WTC11 (cell line): ENCODE measurements at places on chromosomes 12 and 14.

DNA sequence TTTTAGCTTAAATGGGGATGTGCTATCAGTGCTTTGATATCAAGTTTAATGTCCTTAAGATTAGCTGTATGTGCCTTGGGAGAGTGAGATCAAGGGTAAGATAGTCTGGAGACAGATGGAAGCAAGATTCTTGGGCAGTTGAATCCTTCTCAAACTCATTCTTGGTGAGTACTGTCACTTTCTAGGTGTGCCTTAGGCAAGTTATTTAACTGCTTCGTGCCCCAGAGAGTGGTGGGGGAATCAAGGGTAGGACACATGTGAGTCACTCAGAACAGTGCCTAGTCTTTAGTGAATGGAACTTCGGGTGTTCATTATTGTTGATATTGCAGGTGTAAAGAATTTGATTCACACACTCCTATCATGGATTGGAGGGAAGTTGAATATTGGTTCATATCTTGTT is 803.7 kb downstream of the DIO2 start:
- no peak for DNase-seq

DNA sequence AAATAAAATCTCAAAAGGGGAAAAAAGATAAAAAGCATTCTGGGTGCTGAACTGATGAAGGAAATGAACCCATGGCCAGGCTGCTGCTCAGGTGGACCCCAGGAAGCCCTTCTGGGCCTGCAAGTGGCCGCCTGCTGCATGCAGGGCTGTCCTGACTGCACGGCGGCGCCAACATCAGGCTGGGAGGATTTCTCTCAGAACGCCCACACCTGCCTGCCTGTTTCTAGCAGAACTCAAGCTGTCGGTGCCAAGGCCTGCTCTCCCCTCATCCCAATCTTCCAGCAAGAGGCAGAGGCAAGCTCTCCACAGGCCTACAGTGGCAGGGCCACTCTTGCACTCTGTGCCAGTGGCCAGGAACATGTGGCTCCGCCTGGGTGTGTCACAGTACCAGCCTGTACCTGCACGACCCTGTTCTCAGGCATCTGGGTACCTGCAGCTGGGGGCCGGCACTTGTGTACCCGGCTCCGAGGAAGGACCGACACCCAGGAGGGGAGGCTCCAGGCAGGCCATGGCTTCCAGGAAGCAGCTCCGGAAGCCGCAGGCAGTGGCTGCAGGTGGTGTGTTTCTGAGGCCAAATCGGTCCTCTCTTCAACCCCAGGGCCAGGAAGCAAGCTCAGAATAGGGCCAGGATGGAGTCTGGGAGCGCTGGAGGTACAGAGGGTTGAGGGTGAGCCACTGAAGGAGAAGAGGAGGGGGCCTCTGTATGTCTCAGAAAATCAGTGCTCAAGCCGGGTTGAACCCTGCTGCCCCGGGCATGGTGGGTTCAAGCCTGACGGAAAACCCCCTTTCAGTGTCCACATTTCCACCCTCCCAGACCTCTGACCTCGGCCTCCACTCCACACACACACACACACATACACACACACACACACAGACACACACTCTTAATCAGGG is 2.5 kb upstream of the INF2 start:
- no peak for DNase-seq

DNA sequence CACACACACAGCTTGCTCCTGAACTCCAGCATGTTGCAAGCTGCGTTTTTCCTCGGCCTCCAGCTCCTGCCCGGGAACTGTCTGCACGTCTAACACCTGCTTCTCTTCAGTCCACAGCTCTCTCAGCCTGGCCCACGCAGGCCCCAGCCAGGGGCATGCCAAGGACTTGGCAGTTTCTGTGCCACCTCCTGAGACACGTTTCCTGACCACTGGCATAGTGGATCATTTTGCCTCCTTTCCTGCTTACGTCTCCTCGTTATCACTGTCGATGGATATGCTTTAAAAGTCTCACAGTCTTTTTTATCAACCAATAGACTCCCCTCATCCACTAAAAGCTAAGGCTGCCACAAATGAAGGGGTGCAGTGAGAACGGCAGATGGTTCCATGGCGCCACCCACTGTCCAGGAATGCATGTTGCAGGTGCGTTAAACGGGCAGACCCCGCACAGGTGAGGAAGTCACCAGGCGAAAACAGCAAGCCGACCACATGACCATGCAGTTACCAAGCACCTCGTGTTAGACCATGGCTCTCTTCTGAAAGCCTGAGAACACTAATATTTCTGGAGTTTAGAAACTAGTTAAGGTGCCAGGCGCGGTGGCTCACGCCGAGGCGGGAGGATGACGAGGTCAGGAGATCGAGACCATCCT is 14.7 kb upstream of the TEAD4 start:
- DNase-seq = peak; percentile 90

DNA sequence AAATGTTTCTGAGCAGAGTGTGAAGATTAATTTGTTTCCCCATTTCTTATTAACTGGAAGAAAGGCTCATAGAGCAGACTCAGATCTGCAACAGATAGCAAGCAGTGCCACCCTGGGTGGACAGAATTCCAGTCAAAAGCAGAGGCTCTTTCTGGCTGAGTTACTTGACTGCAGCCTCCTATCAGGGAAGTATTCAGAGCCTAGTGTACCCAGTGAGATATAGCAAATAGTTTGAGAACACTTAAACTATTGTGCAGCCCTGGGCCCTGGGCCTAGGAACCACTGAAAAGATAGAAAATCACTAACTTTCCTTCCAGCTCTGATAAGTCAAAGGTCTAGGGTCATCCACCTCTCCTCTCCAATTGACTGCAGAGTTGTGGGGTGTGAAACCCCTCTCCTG is 11.2 kb upstream of the AQP2 start:
- no peak for DNase-seq

DNA sequence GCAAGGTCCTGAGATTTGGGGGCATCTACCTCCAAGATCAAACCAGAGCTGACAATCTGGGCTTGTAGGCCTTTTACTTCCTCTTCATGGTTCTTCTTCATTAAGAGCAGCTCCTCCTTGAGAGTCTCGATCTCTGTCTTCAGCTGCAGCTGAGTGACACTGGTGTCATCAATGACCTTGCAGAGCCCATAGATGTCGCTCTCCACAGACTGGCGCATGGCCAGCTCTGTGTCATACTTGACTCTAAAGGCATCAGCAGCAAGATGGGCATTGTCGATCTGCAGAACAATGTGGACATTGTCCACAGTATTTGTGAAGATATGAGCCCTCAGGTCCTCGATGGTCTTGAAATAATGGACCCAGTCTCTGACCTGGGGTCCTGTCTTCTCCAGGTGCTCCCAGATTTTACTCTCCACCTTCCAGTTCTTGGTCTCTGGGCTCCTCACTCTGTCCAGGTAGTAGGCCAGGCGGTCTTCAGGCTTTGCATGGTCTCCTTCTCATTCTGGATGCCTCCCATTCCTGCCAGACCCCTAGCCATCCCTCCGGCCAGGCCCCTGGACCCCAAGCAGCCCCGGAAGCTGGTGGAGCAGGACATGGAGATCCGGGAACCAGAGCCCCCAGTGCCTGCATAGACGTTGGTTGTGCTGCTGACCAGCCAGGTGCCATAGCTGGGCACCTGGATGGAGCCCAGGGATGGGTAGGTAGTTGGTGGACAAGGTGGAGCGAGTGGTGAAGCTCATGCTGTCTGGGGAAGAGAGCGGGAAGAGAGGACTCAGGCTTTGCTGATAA is 141.0 kb downstream of the MSRB3 start:
- no peak for DNase-seq
